ENCODE measurements at places on chromosomes 2 and 18.
A peak's percentile ranks its signal among the peaks of the same experiment; 100 is the strongest.

DNA sequence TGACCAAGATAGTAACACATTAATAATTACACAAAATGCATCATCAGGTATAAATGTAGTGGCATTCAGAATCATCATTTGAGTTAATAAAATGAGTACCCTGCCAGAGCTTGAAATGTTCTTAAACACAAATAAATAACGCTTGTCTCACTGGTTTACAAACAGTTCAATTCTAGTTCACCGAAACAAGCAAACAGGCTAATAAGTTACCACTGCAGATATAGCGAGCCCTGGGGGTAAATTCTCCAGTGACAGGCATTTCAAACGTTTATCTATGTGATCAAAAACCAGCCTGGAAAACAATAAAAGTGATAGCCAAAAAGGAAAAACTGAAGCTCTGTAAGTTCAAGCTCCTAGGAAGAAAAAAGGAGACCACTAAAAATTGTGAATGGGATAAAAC, 152.6 kb downstream of the THADA start:
- no peak for DNase-seq

DNA sequence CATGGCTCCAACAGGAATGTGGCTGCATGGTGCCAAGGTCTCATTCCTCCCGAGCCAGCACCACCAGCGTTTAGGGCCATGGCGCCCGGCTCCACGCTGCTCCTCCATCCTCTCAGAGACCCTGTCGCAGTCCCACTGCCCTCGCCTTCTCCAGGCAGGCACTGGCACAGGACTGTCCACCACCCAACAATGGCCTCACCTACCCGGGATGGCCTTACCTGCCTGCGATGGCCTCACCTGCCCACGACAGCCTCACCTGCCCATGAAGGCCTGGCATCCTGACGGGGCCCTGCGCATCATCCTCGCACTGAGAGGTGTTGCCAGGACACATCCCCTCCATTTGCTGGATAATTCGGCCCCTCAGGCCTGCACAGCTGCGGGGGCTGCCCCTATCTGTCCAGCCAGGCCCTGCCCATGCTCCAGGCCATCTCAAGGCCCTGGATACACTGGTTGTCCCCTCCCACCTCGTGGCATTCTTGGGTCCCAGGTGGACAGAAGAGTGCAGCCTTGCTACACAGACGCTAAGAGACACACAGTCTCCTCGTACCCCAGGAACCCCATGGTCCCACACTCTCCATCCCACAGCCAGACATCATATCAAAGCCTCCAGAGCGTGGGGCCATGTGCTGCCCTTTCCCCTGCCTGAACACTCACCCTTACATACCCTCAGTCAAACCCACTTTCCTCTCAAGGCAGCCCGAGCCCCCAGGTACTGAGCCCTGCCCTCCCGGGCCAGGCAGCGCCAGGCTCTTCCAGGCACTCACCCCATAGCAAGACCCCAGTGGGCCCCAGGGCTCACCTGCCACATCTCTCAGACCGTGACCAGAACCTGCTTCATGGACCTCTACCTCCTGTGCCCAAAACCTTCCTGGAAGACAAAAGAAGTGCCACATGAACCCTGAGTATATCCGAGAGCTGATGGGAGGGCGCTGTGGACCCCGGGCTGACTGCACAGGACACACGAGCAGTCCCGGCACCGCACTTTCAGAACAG, 268.6 kb downstream of the EIPR1 start:
- no peak for DNase-seq

DNA sequence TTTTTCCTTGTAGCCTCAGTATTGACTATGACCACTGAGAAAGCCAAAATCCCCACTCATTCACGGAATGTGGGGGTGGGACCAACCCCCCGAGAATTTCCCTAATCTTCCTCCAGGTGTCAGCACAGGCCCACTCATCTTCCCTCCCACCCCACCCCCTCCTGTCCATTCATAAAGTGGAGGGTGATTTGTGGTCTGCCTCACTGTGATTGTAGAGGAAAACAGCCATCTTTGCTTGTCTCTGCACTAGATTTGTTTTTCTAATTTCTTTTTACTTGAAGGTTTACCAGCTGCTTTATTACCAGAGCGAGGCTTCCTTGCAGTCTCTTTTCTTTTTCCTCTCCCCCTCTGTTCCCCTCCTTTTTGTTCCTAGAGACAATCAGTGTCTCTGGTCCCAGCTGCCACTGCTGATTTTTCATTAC, 171.8 kb downstream of the ICOS start:
- no peak for DNase-seq

GRCh38 chr2:240379089-240379636, 56.3 kb upstream of the GPC1 start:
- DNase-seq: no peak

- DNase-seq: no peak
Observed at GRCh38 chr2:160647967-160648685, 154.5 kb upstream of the RBMS1 start.

DNA sequence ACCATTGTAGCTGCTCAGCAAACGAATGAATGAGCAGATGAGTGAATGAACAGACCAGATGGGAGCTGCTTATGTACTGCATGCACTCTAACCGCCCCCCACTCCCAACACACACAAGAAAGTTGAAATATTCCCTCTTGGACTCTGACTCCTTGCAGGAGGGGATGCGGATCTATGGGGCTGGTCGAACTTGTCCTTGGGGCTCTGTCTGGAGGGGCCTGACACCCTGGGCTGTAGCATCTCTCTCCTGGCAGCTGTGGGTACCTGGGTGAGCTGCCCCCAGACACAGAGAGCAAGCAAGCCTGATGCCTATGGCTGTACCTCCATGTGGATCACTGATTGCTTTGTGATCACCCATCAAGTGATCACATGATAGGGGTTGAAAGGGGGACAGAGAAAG, 192.4 kb upstream of the SMAD2 start:
- no peak for DNase-seq

DNA sequence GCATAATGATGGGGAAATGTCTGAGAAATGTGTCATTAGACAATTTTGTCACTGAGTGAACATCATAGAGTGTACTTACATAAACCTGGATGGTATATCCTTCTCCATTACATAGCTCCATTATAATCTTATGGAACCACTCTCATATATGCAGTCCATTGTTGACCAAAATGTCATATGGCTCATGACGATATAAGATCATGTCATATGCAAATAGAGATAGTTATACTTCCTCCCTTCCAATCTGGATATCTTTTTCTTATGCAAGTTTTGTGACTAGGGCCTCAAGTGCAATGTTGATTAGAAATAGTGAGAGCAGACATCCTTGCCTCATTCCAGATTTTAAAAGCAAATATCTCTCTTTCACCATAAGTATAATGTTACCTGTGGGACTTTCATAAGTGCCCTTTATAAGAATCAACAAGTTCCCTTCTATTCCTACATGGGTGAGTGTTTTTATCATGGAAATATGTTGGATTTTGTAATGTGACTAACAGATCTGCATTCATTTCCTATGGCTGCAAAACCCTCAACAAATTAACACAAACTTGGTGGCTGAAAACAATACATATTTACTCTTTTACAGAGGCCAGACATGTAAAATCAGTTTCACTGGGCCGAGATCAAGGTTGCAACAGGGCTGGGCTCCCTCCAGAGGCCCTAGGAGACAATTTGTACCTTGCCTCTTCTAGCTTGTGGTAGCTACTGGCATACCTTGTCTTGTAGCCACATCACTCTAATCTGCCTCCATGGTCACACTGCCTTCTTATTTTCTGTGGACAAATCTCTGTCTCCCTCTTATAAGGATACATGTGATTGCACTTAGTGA, 21.6 kb upstream of the SULT1C4 start:
- DNase-seq: no peak

DNA sequence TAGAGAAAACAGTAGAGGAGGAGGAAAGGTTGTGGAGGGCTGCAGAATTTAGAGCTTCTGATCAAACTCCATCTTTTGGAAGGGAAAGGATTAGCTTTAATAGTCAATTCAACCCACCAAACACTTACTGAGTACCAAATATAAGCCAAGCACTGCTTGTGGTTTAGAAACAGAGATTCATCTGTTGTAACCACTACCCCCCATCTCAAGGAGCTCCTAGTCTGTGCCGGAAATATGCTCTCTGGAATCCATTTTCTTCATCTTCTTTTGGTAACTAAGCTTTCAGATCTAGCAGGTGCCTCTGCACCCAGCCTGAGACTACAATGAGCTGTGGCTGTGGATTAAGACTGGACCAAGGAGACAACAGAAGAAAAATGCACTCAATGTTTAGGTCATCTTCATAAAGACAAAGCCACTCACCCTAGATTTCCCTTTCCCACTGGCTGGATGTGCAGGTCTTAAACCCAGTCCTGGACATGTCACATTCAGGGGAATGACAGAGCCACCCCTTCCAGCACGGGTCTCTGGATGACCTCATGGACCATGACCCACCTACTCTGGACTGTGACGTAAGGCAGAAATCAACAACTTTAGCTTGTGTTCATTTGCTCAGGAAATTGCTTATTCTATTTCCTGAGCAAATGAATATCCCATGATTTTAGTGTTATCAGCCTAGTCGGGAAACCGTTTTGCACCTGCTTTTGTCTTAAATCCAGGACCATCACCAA, 52.9 kb downstream of the EPB41L3 start:
- no peak for DNase-seq

DNA sequence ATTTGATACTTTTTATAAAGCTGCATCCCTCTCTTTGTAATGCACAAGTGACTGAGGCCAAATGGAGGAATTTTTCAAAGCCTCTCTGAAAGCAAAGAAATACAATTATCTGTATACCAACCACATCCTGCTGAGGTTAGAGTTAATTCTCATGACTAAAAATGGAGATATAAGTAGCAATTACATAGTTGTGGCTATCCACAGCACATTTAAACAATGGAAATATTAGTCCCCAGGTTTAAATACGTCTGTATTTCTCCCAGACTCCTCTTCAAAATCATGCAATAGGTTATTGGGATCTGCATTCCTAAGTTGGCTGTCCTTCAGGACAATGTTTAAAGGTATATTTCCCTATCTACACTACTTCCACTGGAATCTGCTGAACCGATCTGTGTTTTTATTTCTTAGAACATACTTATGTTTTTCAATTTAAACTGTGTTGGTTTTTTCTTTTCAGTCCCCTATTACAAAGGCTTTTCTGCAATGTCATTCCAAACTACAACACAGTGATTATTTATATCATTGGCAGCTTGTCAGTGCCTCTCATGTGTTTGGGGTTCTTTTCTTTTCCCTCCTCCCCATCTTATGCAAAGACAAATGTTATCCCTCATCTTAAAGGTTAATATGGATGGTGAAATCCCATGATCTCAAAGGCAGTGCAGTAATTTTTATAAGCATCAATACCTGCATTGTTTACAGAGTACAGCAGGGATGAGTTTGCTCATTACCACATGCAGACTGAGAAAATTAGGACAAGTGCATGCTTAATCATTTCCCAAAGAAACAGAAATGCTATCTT, 134.8 kb upstream of the FSHR start:
- no peak for DNase-seq

DNA sequence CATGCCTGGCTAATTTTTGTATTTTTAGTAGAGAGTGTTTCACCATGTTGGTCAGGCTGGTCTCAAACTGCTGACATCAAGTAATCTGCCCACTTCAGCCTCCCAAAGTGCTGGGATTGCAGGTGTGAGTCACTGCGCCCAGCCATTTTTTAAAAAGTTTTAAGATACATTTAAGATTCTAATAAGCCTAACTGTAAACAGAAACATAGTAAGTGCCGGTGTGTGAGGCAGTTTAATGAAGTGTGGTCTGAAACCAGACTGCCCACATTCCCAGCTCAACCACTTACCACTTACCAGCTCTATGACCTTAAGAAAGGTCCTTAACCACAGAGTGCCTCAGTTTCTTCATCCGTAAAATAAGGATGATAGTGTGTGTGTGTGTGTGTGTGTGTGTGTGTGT, 42.4 kb downstream of the TMEM237 start:
- DNase-seq: no peak

DNA sequence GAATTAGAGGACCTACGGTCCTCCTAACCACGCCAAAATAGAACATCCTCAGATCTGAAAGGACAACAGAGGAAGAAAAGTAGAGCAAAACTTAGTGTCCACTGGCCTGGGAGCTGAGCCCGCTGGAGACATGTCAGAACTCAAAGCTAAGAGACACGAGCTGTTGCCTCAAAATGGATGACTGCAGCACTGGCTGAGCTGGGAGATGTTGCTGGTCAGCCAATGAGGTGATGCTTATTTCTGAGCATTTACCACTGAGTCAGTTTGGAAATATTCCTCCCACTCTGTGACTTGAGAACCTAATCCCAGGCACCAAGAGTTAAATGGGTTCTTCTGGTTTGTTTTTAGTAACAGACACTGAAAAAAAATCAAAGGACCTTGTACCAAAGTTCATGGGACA, 32.6 kb downstream of the FBXO15 start:
- no peak for DNase-seq

- no peak for DNase-seq
Observed at GRCh38 chr2:200356857-200357384, 50.4 kb downstream of the SPATS2L start.

- DNase-seq: peak; percentile 81
Observed at GRCh38 chr2:16948053-16948452, 282.4 kb upstream of the CYRIA start.

DNA sequence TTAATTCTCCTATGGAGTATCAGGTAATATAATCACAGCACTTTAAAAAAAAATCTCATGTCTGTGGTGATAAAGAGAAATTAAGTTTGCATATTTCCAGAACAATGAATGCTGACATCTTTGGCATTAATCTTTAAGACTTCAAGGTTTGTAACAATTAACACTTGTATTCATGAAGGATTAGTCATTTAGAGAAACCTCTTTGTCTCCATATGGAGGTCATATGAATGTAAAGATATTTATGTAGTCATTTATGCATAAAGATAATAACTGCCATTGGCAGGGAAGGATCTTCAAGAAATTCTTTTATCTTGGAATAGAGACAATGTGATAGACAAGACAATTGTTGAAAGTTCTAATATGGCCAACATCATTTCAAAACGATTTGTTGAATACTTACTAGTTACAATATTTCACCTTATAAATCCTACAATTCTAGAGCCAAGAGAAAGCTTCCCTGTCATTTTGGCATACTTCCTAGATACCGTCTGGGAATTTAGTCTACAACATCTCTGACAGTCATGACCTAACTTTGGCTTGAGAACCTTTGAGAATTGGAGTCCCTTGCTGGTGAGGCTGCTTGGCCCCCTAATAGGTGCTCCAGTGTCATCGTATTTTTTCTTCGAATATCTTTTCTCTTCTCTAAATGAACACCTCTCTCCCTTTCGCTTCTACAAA, 33.6 kb downstream of the RASGRP3 start:
- no peak for DNase-seq

- DNase-seq: no peak
Observed at GRCh38 chr2:36192983-36193382, 162.6 kb upstream of the CRIM1 start.

GRCh38 chr2:152723918-152724317, 5.5 kb downstream of the ARL6IP6 start:
- DNase-seq: no peak

DNA sequence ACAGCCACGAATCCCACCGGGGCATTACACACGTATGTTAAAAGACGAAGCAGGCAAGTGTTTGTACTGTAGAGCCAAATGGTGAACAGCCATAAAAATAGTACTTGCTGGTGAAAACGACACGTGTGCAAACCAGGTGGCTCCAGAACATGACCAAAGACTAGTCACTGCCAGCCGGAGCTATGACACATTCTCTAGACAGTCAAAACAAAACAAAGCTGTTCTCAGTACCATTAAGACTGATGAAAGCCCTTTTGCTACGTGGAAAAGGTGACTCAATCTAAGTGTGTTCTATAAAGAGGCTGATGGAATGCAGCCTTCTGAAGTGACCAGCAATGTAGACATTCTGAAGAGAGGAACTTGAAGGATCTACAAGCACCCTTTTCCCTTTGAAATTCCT, 367.7 kb upstream of the NETO1 start:
- no peak for DNase-seq

All from NCI-H1436 treated with DMSO at 0.1 percent for 48 hours (cell line).